ENCODE measurements at places on chromosomes 2 and 18.

DNA sequence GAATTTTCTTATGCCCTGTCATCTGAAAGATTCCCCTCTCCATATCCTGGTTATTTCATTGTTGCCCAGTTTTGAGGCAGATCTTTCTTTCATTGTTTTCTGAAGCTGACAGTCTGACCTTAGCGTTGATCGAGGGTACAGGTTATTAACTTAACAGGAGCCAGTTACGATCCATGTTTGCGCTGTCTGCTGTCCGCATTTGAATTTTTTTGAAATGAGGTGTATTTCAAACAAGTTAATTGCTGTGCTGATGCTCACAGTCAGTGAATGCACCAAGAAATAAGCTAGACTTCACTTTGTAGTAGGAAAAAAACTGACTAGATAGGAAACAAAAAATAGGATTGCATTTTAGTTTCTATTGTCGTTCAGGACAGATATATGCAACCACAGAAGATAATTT, 34.8 kb upstream of the SPAG16 start:
- DNase-seq = no peak

DNA sequence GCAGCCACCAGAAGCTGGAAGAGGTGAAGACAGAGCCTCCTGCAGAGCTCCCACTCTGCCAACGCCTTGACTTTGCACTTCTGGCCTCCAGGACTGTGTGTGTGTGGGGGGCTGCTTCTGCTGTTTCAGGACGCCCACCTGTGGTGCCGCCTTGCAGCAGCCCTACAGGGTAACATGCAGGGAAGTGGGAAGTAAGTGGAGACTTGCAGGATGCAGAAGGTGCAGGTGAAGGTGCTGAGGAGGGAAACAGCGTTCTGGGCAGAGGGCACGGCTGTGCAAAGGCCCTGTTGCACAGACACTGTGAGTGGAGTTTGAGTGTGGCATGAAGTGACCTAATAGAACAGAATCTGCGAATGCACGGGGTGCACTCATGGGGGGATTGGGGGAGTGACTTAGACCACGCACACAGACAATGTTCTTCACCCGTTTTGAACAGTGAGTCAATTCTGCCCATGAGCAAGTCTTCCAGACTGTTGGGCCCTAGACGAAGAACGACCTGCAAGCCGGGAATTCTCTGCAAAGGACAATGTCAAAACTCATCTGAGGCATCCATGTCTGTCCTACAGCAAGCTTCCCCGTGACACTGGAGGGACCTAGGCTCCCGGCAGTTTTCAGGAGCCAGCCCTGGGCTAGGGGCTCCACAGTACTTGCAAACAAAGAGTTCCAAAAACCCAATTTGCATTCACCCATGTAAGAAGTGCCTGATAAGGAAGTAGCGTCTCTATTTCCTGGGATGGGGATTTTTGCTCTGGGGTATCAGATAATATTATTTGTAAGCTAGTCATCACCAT, 19.0 kb downstream of the MBP start:
- DNase-seq = no peak

DNA sequence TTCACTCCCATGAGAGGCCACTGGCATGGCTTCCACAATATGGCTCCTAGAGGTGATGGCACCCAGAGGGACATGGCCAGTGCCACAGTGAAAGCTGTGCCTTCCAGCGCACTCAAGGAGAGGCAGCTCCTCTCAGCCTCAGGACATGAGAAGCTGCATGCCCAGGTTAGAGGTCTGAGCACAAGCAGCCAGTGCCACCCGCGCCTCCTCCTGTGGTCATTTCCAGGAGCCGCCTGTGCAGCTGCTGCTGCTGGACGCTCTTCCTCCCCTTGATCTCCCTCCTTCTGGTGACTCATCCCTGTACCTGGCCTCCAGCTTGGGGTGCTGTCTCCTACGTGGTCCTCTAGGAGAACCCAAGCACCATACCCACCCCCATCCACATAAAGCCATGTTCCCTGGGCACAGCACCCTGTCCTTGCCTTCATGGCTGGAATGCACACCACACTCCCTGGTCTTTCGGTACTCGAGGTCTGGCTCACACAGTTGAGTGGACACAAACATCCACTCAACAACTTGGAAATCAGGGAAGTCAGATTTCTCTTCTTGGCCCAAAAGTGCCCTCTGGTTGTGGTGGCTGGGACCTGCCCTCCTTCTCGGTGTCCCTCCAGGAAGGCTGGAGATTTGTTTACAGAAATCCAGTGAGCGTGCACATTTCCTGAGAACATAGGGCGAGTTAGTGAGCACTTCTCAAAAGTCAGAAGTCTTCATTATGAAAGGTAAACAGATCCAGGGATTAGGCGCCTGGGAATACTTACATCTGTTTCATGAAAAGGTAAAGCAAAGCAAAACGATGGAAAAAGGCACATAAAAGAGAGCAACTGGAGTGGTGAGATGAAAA, 96.7 kb downstream of the EIPR1 start:
- DNase-seq = no peak

GRCh38 chr2:140654565-140654964, 1476.3 kb downstream of the LRP1B start:
- DNase-seq = no peak

Measured in AG08396 (cell line).